Stimulated activated naive CD4-positive, alpha-beta T cell (primary cell): ENCODE measurements at places on chromosomes 11 and 22.

- DNase-seq, result peak; percentile 29
These were observed 451 bp upstream of the HDHD5 start for GRCh38 chr22:17159504-17159951.

DNA sequence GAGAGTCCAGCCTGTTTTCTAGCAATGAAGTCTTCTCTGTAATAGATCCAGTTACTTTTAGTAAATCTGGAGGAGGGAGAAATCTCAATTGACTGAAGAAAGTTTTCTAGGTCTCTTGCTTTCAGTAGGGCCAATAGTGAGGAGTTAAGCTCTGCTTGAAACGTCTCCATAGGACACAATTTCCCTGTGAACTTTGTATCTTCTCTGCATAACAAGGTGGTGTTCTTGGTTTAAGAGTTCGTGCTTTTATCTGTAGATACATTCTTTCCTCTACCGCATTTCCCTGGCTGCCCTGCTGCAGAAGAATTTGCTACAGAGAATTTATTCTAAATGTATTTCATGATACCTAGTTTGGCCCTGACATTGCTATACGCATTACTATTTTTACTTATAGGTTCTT lies 183.1 kb downstream of the ARHGAP42 start:
- DNase-seq, result no peak

GRCh38 chr11:116830184-116830912 lies 641 bp downstream of the APOC3 start:
- no peak for DNase-seq

- no peak for DNase-seq
These were observed 112.5 kb downstream of the BBOX1 start for GRCh38 chr11:27153136-27153535.

GRCh38 chr11:122594986-122595645 lies 60.4 kb upstream of the UBASH3B start:
- no peak for DNase-seq

GRCh38 chr11:125516245-125516644 lies 20.2 kb upstream of the FEZ1 start:
- no peak for DNase-seq

DNA sequence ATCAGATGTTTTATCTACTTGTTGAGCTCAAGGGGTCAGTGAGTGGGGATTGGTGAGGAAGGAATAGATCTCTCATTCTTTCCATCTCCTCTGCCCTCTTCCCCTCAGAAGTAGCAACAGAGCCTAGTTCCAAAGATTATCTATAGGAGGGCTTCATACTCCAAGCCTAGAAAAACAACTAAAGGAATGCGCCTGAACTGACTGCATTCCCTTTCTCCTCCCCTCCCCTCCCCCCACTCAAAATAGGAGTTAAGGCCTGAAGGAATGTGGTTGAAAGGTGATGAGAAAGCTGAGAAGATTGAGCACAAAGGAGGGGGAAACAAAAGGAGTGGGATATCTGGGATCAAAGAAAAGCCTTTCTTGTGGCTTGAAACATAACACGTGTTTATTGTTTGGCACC lies 10.5 kb downstream of the EMSY start:
- DNase-seq, result no peak

GRCh38 chr11:44905131-44905866 lies 45.4 kb downstream of the TP53I11 start:
- DNase-seq, result no peak

DNA sequence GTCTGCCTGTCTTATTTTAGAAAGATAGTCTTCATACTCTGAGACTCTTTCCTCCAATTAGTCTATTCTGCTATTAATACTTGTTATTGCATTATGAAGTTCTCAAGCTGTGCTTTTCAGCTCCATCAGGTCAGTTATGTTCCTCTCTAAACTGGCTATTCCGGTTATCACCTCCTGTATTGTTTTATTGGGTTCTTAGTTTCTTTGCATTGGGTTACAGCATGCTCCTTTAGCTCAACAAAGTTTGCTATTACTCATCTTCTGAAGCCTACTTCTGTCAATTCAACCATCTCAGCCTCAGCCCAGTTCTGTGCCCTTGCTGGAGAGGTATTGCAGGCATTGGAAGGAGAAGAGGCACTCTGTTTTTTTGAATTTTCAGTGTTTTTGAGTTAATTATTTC lies 21.0 kb upstream of the OR5AK2 start:
- DNase-seq, result no peak

DNA sequence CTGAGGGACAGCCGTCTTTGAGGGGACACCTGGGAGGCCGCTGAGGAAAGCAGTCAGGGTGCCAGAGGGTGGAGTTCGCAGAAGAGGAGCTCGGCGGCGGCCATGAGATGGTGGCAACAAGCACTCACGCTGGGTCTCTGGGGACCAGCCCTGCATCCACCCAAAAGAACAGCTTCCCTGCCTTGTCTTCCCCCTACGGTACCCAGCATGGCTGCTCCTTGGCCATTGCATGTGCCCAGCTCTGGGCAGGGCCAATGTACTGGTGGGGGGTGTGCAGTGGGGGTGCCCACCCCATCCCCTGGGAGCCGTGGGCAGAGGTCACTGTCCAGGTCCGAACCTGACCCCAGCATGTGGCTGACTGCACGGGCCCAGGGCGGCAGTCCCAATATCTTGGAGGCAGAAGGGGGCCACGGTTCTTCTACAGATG lies 42.3 kb downstream of the OSBPL5 start:
- DNase-seq, result no peak
